ENCODE measurements at places on chromosomes 3 and 15. TPM values are rescaled to one million over a fixed set of nuclear protein-coding genes. Genes with fewer than 3 reads are reported as not detected.

The LEKR1 gene
- 0.34 TPM for total RNA-seq

DNA sequence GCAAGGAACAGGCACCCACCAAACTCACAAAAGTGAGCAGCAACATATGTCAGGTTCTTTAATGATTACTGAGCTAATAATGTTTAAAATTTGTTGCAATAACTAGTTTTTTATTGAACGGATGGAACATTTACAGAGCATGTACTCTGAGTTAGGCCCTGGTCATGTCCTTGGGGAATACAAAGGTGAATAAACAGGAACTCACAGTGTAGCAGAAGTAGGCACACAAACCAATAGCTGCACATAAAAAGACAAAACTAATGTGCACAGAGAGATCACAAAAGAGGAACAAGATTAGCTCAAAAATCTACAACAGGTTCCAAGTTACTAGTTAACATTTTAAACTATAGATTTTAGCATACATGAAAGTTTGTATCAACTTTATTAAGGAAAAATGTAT is 505.3 kb upstream of the PPP2R3A start:
- no peak for DNase-seq

- no peak for DNase-seq
Observed at GRCh38 chr15:89030311-89030710, 57.9 kb upstream of the ABHD2 start.

DNA sequence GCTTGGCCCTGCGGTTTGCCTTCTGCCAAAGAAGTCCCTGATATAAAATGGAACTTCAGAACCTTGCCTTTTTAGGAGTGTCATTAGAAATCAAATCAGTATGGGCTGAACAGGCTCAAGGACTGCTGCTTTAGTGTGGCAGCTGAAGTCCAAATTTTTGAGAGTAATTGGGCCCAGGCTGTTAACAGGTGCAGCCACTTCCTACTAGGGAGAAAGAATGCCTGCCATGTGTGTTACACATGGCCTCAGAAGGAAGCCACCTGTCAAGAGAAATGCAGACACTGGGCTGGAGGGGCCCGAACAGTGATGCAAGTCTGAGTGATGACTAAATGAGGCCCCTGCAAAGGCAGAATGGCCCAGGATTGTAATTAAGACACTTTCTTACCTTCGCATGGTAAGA is 786.7 kb upstream of the CFAP20DC start:
- no peak for DNase-seq

Measured in glomerular endothelial cell (primary cell).